Renal cortical epithelial cell (primary cell): ENCODE measurements at places on chromosomes 5 and 9. TPM values are rescaled to one million over a fixed set of nuclear protein-coding genes. Genes with fewer than 3 reads are reported as not detected.

- DNase-seq: no peak
Measured at GRCh38 chr9:89558196-89558899, 46.5 kb upstream of the GADD45G start.

DNA sequence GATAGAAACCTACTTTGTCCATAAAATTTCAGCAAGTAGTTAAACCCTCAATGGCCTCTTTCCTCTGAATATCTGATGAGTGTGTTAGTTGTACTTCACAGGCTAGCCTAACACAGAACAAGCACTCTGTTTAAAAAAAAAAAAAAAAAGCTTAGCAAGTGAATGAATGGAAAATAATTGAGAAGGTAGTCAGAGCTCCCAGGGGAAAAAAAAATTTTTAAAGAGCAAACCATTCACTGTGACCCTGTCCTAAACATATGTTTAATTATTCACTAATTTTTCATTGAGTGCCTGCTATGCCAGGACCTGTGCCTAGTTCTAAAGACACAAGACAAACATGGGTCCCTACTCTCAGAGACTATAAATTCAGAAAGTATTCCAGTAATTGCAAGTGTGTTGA, 69.3 kb downstream of the SH3RF2 start:
- DNase-seq: peak; percentile 89

DNA sequence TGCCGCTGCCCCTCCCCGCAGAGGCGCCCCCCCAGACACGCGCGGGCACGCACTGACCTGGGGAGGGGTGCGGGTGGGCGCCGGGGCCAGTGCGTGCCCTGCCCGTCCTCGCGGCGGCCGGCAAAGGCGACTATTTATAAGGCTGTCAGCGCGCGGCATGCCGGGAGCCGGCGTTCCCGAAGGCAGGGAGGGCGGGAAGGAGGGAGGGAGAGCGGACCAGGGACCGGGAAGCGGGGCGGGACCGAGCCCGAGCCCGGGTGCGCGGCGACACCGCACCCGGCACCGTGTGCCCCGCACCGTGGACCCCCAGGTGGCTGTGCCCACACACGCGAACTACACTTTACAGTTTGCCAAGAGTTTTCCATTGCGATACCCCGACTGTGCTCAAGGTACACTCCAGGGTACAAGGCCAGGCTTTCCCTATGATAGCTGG, at the start of gene AK1:
TSS of gene AK1 (minus strand) at position 110 of the 433 bp plus-strand sequence. CDS start 3,058 bp downstream, outside the sequence.
- DNase-seq: no peak

- DNase-seq: no peak
Measured at GRCh38 chr9:130667120-130667435, 2.7 kb downstream of the PRDM12 start.

DNA sequence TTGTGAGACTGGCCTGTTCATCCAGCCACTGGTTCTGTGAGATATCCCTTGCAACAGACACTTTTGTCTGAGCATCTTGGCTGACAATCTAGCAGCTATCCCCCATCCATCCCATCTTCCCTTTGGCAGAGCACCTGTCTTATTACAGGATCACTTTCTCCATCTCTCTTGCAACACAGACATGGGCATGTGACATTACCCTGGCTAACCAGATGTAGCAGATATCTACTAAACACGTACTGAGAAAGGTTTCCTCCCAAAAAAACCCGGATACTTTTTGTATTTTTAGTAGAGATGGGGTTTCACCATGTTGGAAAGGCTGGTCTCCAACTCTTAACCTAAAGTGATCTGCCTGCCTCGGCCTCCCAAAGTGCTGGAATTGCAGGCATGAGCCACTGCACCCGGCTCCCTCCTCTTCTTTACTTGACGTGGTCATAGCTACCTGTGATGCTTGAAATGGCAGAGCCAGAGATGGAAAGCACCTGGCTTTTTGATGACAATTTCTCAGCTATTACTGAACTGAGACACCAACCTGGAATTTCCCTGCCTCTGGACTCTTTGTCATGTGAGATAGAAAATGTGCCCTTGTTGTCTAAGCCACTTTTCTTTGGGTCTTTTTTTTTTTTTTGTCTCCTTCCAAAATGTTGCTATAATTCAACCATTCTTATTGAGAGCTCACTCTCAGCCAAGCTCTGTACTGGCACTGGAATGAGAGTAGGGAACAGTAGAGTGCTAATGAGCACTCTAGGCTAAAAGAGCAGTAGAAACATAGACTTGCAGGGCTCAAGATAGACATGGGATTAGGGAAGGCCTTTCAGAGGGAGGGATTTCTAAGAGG, 32.6 kb downstream of the FNBP1 start:
- DNase-seq: peak; percentile 29

- DNase-seq: no peak
Measured at GRCh38 chr5:143657647-143658285, 154.2 kb upstream of the HMHB1 start.

- DNase-seq: no peak
Measured at GRCh38 chr9:3136686-3137346, 292.9 kb upstream of the PUM3 start.

GRCh38 chr5:16857635-16858034, 78.5 kb downstream of the MYO10 start:
- DNase-seq: peak; percentile 42

- DNase-seq: no peak
Measured at GRCh38 chr5:127176769-127177168, 103.5 kb upstream of the C5orf63 start.

GRCh38 chr5:180313677-180314505, 22.0 kb upstream of the MAPK9 start:
- peak; percentile 62 for DNase-seq

GRCh38 chr5:91104062-91104448, 279.1 kb downstream of the ARRDC3 start:
- no peak for DNase-seq

- no peak for DNase-seq
Measured at GRCh38 chr9:27088981-27089380, 20.0 kb upstream of the TEK start.

- DNase-seq: no peak
Measured at GRCh38 chr5:181170237-181170825, 22.9 kb downstream of the OR2V2 start.

- DNase-seq: peak; percentile 85
Measured at GRCh38 chr5:139708877-139709581, 60.9 kb downstream of the CXXC5 start.

- no peak for DNase-seq
Measured at GRCh38 chr9:21862871-21863270, 60.4 kb downstream of the MTAP start.

- peak; percentile 34 for DNase-seq
Measured at GRCh38 chr5:153974131-153974812, 64.4 kb downstream of the FAM114A2 start.

GRCh38 chr5:38825494-38825893, 20.3 kb upstream of the OSMR start:
- DNase-seq: no peak

Gene C8G
- 0.10 and 1.7 TPM in 2 replicates for total RNA-seq

Gene AHRR
- 0.17 and 2.4 TPM in 2 replicates for total RNA-seq

Gene AMACR
- total RNA-seq: 15.1 and 33.6 TPM in 2 replicates

Gene LTC4S
- 0.80 TPM in 1 of 2 replicates, not detected in the other for total RNA-seq

Gene LCN1
- not detected in 2 replicates for total RNA-seq

Gene FST
- 0.15 and 0.87 TPM in 2 replicates for total RNA-seq

Gene C7
- total RNA-seq: not detected in 2 replicates

Gene IRX2
- 6.1 and 20.5 TPM in 2 replicates for total RNA-seq
